ENCODE measurements at places on chromosomes 11 and 22.

- DNase-seq, result no peak
Observed at GRCh38 chr11:119888119-119888518, 159.1 kb upstream of the NECTIN1 start.

GRCh38 chr11:8127447-8127846 lies 41.4 kb downstream of the RIC3 start:
- DNase-seq, result no peak

GRCh38 chr11:35311331-35311730 lies 108.0 kb downstream of the SLC1A2 start:
- DNase-seq, result peak; percentile 42

GRCh38 chr11:95908826-95909225 lies 15.1 kb downstream of the MTMR2 start:
- no peak for DNase-seq

GRCh38 chr22:23756891-23757290 lies 2.7 kb upstream of the VPREB3 start:
- DNase-seq, result no peak

GRCh38 chr11:123390146-123390545 lies 39.9 kb upstream of the GRAMD1B start:
- DNase-seq, result no peak

- DNase-seq, result no peak
Observed at GRCh38 chr11:26399336-26399735, 67.4 kb downstream of the ANO3 start.

DNA sequence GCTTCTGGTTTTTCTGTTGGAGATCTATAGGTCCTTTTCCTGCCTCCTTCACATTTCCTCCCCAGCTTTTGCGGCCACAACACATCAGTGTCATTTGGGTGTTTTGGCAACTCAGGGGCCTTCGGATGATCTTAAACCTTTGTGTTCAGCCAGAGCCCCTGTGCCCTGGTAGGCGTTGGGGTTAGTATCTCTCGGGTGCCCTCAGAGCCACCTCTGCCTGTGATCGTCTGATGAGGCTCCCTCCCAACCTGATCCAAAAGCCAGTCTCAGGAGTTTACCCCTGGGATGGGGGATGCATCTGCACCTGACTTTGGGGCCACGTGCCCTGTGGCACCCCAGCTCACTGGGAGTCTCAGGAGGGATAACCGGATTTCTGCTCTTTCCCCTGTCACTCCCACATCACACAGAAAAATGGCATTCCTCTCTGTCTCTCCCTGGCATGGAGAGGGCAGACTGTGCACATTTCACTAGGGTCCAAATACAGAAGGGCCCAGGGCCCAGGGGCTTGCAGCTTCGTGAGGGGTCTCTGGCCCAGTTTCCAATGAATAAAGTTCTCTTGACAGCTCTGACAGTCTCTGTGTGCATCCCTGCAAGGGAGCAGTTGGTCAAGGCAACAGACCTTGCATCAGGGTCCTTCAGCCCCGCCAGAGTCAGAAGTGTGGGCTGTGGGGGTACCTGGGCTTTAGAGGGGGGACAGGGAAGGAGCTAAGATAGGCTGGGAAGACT lies 2.6 kb downstream of the RNF26 start:
- no peak for DNase-seq

DNA sequence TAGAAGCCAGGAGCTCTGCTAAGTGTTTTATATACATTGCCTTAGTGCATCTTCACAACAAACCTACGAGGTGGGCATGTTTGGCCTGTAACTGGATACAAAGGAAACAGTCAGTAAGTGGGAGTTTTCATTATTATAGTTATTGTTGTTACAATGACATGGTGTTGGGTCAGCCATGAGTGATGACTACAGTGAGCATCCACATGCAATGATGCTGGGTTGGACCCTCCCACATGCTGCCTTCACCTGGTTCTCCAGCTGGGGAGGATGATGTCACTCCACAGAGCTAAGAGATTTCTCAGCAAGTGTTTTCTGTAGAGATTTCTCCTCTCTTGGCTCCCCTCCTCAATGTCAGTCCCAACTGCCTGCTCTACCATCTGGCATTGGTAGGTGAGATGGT lies 59.3 kb downstream of the EHF start:
- DNase-seq, result no peak

- no peak for DNase-seq
Observed at GRCh38 chr11:77406396-77406795, 67.5 kb downstream of the PAK1 start.

GRCh38 chr11:45142241-45143055 lies 4.0 kb upstream of the PRDM11 start:
- no peak for DNase-seq

DNA sequence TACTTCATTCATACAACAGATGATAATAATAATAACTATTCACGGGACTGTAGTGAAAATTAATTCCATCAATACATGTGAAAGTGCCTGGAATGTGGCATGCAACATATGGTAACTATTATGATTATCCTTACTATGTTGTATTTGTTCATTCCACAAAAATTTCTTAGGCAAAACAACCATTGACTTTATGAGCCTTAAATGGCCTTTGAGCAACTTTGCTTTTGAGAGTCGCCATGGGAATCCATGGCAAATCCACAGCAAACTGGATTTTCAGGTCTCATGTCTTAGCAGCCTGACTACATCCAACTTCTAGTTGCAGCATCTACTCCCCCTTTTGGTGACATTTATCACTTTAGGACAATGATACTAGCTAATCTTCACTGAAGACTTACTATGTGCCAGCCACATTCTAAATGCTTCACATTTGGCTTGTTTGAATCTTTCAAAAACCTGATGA lies 56.8 kb downstream of the SLC1A2 start:
- peak; percentile 39 for DNase-seq

GRCh38 chr11:130775306-130776060 lies 140.8 kb downstream of the SNX19 start:
- DNase-seq, result no peak

GRCh38 chr11:77079666-77080065 lies 12.9 kb downstream of the CAPN5 start:
- no peak for DNase-seq

DNA sequence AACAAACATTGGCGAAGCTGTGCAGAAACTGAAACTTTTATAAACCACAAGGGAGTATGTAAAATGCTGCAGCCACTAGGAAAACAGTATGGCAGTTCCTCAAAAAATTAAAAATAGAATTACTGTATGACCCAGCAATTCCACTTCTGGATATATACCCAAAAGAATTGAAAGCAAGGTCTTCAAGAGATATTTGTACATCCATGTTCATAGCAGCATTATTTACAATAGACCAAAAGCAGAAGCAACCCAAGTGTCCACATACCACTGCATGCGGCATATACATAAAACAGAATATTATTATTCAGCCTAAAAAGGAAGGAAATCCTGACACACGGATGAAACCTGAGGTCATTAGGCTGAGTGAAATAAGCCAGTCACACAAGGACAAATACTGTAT lies 85.8 kb downstream of the RELT start:
- peak; percentile 84 for DNase-seq

GRCh38 chr22:35039625-35040024 lies 26.3 kb upstream of the ISX start:
- DNase-seq, result no peak

DNA sequence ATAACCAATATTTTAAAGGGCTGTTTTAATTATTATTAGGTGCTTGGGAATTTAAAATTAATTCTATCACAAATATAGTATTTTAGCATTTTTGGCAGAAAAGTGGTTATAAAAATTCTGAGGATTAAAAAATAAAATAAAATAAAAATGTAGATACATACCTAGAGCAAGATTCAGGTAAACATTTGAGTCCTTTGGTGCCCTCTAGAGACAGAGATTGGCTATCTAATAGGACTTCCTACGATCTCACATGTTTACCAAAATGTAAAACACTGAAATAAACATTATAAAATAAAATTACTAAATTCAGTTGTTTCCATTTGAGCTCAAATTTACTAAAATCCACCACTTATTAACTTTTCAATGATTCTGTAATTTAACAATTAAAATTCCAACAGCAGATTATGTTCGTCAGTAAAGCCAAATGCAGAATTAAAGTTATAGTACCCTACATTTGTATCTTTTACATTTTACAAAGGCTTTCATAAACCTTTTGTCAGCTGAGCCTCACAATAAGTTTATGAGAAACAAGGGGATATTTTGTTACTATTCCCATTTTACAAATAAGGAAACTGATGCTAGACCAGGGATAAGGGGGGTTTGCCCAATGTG lies 27.7 kb downstream of the SLC36A4 start:
- peak; percentile 21 for DNase-seq

DNA sequence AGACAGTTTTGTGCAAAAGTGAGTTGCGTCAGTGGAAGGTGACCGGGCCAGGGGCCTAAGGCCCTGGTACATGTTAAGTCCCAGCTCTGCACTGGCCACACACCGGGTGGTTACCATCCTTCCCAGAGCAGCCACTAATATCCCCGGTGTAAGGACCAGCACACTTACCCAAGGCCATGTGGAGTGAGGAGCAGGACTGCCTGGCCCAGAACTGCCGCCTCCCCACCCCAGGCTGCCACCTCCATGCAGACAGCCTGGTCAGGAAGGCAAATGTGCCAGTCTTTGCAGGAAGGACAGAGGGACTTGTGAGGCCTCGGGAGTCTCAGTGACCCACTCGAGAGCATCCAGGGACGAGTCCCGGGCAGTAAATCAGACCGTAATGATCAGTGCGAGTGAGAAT lies 102.9 kb downstream of the MORC2 start:
- DNase-seq, result no peak

- peak; percentile 46 for DNase-seq
Observed at GRCh38 chr11:59770319-59770718, 15.1 kb downstream of the STX3 start.

- no peak for DNase-seq
Observed at GRCh38 chr22:27401321-27401720, 400.2 kb downstream of the MN1 start.

GRCh38 chr22:38456841-38457699 lies 2.1 kb upstream of the KCNJ4 start:
- DNase-seq, result no peak

DNA sequence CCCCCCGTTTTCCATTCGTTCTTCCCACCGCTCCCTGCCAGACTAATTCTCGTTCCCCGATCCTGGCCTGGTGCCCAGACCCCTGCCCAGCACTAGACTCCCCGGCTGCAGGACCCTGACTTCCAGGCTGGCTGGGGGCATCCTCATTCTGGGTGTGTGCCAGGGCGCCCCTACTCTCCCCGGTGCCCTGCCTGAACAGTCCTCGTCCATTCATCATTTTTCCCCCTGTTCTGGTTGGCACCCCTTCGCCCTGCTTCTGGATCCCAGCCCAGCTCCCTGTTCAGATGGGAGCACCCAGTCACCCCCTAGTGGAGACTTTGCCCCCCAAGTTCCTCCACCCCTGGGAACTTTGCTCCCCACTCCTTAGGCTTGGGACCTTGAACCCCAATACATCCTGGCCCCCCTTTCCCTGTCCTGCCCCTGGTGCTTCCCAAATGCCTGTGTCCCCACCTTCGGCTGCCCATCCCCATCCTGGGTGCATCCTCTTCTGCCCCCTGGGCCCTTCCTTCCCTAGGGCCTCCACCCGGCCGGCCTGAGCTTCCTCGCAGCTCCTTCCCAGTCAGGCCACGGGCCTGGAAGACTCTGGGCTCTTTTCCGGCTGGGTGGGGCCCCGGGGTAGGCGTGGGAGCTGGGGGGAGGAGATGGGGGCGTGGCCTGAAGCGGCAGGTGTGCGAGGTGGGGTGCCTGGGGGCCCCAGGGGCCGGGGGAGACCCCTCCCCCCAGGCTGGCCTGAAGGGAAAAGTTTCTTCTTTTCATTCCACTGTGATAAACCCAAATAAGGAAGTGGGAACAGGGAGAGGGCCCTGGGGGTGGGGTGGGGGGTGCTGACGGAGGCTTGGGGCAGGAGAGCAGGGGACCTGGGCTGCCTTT lies 908 bp downstream of the PLCB3 start:
- peak; percentile 62 for DNase-seq

- DNase-seq, result no peak
Observed at GRCh38 chr11:92797874-92798273, 171.6 kb upstream of the MTNR1B start.

DNA sequence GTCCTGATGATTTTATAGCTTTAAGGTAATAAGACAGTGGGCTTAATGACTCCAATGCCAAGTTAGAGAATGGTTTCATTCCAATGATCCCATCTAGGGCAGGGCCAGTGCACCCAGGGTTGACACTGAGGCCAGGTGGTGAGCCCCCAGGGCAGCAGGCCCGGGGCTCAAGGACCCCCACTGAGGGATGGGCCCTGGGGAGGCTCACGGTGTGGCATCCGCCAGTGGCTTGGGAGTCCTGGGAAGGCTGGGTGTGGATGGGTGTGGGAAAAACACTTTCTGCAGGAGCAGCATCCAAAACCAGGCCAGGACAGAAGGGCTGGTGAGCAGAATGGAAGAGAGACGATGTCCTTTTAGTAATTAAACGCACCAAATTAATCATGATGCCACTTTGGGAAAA lies 626.3 kb downstream of the TBC1D22A start:
- DNase-seq, result no peak

- no peak for DNase-seq
Observed at GRCh38 chr11:132301465-132301864, 931.0 kb downstream of the NTM start.

DNA sequence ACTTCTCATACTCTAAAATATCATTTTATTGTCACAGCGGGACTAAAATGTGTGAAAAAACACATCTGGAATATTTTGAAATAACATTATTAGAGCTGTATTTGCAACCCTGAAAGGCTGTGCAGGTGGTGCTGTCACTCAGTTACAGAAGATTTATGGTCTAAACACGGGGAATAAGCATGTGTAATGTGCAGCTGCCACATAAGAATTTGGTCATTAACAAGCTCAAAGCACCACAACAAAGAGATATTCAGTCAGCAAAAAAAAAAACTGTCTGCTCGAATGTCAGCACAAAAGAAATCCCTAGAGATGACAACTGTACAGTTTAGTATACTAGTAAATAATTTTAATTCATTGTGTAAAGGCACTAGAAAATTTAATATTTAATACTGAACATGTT lies 31.3 kb downstream of the TMEM123 start:
- no peak for DNase-seq

DNA sequence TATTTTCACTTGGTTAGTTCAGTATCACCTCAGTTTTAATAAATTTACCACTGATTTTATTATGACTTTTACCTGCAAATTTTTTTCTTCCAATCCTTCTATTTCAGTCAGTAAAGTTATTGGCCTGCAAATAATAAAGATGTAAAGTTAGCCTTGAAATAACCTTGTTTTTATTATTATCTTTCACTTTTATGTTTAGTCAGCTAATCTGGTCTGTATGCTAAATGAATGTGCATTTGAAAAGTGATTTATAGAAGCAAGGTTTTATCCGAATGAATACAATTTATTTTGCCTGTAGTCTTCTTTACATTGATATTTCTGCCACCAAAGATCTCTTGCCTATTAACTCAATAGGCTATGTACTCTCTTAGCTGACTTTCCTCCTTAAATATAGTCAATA lies 425.7 kb downstream of the CNTN5 start:
- DNase-seq, result no peak

GRCh38 chr11:118572981-118573550 lies 857 bp downstream of the ARCN1 start:
- DNase-seq, result peak; percentile 6

GRCh38 chr11:32331792-32332191 lies 103.5 kb downstream of the WT1 start:
- DNase-seq, result no peak

GRCh38 chr11:121521145-121522042 lies 68.6 kb upstream of the SORL1-AS1 start:
- DNase-seq, result peak; percentile 15

GRCh38 chr22:19822301-19823117 lies 32.2 kb downstream of the GNB1L start:
- DNase-seq, result no peak

All from suppressor macrophage treated with lipopolysaccharide for 1 hour (primary cell).